Stimulated activated CD8-positive, alpha-beta memory T cell treated with anti-CD3 and anti-CD28 coated beads, Interleukin-15, amount 100 ng/mL, for 48 hours (primary cell): ENCODE measurements at places on chromosomes 2 and 18.

DNA sequence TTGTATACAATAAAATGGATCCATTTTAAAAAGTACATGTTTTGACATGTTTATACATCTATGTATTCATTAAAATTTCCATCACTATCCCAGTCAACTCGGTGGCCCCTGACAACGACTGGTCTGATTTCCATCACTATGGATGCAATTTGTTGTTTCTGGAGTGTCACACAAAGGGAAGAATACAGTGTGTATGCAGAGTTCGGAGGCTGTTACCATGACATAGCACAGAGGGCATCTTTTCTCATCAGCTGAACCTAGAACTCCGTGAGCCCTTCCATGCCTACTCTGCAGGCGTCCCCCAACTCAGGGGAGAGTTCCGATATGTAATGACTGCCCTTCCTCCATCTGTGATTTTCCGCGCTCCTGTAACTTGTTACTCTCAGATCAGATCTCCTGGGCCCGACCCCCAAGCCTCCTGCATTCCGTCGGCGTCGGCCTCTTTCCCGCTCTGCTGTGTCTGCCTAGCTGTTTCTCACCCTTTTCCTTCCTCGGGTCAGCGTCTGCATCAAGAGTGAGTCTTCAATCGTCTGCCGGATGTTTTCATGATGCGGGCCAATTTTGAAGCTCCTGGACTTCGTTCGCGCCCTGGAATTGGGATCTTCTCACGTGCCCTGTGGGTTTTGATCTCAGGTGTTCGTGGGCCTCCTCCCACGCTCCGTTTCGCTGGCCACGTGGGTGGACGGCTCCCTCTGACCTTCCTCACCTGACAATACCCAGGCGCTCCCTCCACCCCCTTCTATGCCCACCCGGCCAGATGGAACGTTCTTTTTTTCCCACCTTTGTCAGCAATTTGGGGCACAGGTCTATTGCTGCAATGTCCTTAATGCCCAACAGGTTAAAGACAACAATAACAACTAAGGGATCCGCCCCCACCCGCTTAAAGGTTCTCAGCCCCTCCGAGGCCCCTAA, 161.0 kb downstream of the TWIST2 start:
- no peak for DNase-seq

DNA sequence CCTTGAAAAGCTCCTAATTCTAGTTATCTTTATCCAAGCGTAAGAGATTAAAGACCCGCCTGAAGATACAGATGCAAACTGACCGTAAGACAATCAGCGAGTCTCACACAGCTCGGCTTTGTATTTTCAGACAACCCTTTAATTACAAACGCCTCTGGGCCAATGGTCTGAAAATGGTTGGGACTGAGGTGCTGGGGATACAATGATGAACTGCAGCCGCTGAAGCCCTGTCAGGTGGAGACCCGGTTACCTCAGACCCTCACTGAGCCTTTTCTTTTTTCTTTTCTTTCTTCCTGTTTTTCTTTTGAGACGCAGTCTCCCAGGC, 715 bp upstream of the CFAP36 start:
- no peak for DNase-seq

- DNase-seq: no peak
These were observed 33.6 kb upstream of the AP1S3 start for GRCh38 chr2:223870840-223871611.

DNA sequence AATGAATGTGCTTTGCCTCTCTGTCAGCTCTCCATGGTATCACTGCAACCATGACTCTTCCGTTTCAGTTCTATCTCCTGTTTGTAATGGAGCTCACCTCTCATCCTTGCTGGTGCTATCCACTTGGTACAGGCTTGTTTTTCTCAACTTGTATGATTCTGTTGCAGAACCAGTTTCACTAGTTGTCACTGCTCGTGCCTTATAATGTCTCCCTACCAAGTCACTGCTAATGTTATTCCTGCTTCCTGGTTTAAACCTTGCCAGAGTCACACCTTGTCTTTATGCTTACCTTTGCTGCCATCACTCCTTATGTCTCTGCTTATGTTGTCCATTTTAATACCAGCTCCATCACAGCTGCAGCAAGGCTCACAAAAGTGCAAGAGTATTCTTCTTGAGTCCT, 1191.0 kb upstream of the LRRTM1 start:
- no peak for DNase-seq

DNA sequence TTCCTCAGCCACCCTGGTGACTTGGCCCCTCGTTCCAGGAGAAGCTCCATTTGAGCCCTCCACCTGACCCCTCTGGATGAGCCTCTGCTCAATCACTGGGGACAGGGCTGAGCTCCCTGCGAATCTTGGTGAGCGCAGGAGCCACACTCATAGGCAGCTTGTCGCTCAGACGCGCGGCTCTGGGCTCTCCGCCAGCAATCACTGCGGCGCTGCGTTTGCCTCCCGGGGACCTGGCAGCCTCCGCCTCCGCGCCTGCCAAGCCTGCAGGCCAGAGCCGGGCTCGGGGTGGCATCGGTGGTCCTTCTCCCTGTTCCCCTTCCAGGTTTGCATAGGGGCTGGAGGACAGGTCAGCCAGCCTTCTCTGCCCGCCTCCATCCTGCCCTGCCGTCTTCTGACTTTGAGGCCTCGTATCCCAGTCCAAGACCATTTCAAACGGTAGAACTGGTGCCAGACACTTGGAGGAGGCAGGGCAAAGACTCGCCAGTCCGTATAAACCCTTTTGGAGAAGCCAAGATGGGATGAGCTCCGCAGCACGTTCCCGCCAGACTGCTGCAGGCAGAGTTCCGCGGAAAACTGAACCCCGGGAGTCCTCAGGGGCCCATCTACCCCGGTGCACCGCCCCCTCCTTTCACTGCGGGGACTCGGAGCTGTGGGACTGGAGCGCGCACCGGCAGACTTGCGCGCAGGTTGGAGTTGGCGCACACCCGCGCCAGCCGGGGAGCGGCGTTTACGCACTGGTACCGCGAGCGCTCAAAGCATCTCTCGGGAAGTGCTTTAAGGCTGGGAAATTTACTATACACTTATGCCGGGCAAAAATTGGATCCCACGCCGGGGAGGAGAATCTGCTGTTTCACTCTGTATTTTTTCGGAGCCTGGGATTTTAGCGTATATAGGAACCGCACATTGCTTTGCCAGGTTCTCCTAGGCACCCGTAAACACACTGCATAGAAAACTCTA, 1.1 kb upstream of the TACR1 start:
- DNase-seq: no peak

DNA sequence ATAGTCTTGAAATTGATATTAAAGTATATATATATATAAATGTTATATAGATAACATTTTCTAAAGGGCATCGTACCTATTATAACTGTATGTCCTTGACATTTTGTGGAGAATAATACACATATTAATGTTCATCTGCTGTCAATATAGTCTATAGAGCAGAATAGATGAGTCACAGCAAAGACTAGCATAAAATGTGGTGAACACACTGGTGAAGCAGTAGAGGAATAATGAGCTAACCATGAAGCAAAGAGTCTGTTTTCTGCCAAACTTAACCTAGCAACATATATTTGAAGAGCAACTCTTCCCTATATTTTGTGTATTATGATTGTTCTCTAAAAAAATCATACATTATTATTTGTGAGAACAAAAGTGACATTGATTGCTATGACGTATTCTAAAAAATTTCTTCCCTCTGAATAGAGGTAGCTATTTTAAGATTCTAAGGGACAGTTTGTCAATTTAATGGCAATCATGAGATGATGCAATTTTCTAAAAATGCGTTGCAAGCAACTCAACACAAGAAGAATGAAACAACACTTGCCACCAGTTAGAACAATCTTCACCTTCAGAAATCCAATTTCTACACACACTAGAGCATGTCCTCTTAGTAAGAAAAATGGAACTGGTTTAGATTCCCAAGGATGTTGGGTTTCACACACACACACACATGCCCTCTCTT, 22.0 kb downstream of the DOCK10 start:
- no peak for DNase-seq

GRCh38 chr2:152283392-152283791, 51.6 kb upstream of the FMNL2 start:
- DNase-seq: no peak

DNA sequence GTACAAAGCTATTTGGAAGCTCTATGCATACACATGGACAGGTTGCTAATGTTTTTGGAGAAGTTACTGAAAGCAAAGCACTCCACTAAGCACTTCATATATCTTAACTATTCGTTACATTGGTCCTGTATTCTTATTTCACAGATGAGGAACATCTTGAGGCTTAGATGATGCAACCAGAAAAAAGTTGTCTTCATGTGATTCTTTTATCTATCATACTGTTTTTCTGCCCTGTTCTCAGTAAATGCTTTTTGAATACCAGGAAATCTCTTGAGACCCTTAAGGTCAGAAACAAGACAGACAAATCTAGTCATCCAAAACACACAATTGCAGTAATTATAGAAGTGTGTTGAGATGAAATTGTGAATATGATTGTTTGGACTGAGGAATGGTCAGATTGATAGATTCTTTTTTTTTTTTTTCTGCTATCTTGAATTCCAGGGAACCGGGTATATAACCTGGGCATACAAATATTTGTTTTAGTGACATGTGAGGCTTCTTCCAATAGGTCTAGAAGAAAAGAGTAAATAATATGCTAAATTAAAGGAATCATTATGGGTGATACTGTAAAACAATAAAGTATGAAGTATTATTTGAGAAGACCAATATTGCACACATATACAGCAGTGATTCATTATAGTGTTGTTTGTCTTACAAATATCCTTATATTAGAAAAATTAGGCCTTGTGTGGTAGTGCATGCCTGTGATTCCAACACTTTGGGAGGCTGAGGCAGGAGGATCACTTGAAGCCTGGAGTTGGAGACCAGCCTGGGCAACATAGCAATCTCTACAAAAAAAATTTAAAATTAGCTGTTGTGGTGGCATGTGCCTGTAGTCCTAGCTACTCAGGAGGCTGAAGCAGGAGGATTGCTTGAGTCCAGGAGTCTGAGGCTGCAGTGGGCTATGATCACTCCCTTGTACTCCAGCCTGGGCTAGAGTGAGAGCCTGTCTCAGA, 33.7 kb downstream of the EHBP1 start:
- no peak for DNase-seq

GRCh38 chr18:8196238-8196637, 413.0 kb upstream of the RAB12 start:
- no peak for DNase-seq

DNA sequence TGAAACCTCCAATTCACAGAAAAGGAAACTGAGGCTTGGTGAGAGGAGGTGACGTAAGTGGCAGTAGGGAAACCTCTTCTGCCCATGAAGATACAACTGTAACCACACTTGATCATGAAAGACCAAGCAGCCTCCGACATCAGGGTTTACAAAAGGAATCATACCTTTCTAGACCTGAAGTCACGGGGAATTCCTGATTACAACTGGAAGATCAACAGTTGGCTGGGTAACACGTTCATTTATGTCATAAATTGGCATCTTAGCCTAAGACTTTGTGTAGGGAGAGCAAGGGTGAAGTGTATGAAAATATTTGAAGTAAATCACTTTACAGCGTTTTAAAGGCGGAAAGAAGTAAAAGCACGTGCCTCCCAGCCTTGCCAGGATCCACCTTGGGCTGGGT, 922 bp downstream of the HS1BP3 start:
- DNase-seq: no peak
